ENCODE measurements at places on chromosomes 5 and 9.

DNA sequence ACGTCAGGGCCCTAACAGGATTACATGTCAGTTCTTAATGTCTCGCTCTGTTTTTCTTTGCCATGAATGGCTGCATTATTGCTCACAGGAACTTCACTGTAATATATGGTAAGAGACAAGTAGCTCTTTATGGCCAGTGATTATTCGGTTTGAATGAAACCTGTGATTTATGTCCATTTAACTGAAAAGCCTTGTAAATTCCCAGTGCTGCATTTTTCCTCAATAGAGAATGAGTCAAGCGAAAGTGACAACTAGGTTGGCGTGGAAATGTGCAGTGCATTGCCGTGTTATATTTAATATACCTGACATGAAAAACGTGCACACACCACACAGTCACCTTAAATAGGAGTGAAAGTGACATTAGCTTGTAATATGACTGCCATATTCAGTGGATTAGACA lies 163.1 kb downstream of the PBX3 start:
- no peak for DNase-seq

GRCh38 chr5:73981704-73982103 lies 355.7 kb downstream of the ARHGEF28 start:
- DNase-seq = no peak

- no peak for DNase-seq
Measured at GRCh38 chr9:21367957-21368356, at the start of gene IFNA13. Gene IFNA13, minus strand, starts transcription at chr9:21368057. Its CDS starts 47 bp downstream, at chr9:21368010.

DNA sequence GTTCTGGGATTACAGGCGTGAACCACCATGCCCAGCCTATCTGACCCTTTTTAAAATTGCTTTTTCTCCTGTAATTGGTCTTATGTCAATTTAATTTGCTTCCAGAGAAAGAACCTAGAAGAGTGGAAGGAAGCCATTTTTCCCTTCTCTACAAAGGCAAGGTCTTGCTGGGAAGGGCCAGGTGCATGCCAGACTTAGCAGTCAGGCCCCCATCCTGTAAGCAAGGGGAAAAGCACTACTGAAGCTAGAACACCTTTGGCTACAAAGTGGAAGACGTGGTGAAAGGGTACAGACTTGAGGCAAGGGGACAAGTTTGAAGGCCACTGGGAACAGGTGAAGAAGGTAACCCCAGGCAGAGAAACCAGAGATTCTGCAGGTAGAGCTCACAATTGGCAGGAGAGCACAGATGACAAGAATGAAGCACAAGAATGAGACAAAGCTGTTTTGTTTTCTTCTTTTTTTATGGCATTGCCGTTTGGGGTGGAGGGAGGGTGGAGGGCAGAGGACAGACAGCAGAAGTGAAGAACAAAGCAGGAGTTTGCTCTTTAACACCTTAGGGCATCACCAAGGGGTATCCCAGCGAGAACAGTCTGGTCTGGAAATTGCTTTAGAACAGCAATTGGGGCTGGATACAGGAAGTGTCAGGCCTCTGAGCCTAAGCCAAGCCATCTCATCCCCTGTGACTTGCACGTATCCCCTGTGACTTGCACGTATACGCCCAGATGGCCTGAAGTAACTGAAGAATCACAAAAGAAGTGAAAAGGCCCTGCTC lies 72.9 kb downstream of the SERINC5 start:
- no peak for DNase-seq

DNA sequence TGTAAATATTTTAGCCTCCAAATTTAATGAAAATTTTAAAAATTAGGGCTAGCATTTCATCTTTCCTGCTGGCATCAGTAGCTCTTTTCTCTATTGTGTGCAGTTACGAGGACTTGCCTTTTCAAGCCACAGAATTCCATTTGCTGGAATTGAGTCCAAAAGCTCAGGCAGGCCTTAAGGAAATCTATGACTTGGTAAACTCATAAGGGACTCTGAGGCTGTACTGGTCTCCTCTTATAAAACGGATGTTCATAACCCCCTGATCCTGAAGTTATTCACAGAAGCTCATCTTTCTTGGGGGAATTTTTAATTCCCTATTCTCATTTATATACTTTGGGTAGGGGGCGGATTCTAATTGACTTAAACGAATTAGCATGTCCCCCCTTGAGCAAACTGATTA lies 23.4 kb downstream of the ANKRA2 start:
- DNase-seq = no peak

DNA sequence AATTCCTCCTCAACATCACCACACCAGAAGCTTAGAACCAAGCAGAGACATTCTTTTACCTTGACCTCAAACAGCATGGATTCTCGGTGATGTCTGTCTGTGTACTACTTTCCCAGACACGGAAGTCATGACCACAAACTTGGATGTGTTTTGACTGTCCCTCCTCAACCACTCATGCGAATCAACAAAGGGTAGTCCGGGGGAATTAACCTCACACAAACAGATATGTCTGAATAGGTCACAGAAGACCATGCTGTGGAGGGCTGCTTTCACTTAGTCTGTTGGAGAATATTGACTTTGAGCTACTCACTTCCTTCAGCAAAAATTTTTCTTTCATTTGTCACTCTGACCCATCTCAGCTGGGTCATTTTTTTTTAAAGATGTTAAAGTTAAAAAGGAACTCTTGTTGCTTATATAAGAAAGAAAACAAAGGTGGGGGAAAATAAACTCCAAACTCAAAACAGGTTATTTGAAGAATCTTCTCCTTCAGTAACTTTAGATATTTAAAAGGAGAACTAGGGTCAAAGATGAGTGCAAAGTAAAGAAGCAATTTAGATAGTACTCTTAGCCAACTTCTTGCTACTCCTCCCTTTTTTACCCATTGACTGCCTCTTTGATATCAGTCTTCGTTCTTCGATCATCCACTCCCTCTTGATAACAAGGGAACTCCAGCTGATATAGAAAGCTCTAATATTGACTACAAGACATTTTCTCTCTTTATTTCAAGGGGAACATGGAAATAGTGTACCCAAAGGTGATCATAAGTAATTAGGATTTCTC lies 343.4 kb upstream of the CDH6 start:
- no peak for DNase-seq

DNA sequence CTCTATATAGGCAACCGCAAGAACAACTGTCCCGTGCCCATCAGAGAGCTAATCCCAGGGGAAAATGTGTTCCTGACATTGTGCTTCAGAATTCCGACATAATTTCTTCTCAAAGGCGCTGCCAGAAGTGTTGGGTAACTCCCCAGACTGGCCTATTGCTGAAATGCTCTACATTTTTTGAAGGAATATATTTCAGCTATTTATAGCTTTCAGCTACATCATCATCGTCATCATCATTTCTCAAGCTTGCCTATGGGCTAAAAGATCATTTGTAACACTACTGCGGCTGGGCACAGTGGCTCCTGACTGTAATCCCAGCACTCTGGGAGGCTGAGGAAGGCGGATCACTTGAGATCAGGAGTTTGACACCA lies 49.7 kb downstream of the MYO10 start:
- DNase-seq = no peak

GRCh38 chr9:69919461-69920061 lies 98.9 kb downstream of the CFAP95 start:
- no peak for DNase-seq

DNA sequence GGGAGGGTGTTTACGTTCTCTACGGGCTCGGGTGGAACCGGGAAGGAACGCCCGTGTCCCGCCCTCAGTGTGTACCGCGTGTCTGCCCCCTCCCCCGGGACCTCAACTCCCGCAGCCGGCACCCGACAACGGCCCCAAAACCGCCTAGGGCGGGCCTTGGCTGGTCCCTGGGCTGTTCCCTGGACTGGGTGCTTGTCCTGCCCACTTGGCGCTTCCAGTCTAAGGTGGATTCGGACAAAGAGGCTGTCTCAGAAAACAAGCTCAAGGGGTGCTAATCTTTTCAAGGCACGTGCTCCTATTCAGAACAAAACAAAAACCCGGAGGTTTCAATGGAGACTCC lies 379 bp upstream of the CLK4 start:
- DNase-seq = no peak

DNA sequence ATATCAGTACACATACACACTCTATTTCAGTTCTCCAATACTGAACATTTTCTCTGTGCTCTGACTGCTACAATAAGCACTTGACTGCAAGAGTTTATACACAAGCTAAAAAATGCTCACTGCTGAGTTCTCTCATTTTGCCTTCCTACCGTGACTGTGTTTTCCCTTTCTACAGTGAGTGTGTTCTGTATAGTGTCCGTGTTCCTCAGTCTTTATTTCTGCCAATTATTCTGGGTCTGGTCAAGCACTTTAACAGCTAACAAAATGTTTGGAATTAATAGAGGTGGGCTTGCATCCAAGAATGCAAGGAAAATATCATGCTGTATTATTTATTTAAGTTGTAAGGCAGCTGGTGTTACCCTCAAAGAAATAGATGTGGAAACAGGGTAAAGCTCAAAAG lies 217.0 kb upstream of the NREP start:
- no peak for DNase-seq

DNA sequence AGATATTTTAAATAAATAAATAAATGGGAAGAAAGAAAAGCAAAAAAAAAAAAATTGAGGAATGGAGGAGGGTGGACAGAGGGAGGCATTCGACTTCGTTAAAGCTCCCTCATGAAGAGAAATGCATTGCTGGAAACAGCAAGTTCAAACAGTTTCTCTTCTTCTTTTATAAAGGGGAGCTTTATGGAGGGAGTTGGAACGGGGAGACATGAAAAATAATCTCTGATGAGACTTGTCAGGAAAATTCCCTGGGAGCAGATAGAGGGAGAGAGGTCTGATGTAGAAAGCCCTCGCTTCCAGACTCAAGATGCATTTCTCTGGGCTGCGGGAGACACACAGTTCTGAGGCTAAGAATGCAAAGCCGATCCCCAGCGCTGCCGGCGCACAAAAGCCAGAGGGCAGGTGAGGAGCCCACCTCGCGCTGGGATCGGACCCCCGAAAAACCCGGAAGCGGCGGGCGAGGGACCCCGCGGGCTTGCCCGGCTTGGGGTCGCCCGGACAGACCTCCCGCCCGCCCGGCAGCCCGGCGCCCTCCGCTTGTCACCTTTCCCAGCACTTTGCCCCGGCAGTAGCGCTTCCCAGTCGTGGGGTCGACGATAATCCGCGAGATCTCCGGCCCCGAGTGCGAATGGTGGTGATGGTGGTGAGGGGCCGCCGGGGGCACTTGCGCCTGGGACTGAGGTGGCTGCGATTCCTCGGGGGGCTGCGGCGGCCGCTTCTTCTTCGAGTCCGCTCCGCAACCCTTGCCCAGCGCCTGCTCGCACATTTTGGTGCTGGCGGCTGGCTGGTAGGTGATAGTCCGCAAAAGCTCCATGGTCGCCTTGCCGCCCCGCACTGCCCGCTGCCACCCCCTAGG lies 512 bp downstream of the PLK2 start:
- no peak for DNase-seq

DNA sequence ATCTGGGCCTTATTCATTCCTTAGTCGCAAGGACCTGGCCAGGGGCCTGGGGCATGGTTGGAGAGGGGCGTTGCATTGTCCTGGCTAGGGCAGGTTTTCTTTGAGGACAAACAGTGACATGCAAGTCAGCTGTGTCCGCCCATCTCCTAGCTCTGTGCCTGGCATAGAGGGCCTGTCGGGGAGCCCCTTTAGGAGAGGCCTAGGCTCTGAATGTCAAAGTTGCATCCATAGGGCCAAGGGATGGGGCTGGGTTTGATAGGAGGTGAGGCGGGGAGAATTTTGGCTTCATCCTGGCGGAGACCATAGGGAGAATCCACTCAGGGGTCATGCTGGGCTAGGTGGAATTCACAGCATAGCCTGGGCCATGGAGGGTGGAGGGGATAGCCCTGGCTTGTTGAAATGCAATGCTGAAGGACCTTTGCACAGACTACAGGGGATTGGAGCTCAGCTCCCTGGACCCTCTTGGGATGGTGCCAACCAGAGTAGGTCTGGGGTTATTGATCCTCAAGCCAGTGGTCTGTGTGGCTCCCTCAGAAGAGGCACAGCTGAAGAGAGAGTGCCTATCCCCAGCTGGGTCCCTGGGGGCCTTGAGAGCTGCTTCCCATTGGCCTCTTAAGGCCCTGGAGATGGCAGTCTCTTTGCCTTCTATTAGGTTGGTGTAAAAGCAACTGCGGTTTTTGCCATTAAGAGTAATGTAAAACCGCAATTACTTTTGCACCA lies 104.0 kb downstream of the RGS3 start:
- no peak for DNase-seq

GRCh38 chr9:76176171-76176570 lies 218.1 kb downstream of the RFK start:
- DNase-seq = no peak
